ENCODE measurements at places on chromosomes 16 and 17.
A peak's percentile ranks its signal among the peaks of the same experiment; 100 is the strongest.

- DNase-seq, result peak; percentile 61
Observed at GRCh38 chr17:36482611-36483504, 3.6 kb upstream of the ZNHIT3 start.

DNA sequence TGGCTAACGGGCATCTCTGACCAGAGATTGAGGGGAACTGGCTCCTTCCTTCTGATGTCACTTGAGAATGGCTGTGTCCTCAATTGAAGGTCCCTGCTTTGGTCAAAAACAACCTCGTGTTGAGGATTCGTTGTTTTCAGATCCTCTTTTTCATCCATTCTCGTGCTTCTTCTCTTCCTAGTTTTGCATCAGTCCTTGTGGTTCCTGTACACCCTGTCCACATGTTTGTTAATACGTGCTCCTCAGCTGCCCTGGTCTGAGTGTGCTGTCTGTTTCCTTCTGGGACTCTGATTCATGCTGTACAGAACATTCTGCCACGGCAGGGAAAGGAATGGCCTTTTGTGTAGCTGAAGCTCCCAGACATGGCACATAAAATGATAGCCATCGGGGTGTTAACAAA lies 863.2 kb upstream of the GOT2 start:
- no peak for DNase-seq

GRCh38 chr17:44561237-44561623 lies 3.9 kb downstream of the FZD2 start:
- no peak for DNase-seq

- no peak for DNase-seq
Observed at GRCh38 chr16:88770461-88771293, 14.3 kb downstream of the PIEZO1 start.

DNA sequence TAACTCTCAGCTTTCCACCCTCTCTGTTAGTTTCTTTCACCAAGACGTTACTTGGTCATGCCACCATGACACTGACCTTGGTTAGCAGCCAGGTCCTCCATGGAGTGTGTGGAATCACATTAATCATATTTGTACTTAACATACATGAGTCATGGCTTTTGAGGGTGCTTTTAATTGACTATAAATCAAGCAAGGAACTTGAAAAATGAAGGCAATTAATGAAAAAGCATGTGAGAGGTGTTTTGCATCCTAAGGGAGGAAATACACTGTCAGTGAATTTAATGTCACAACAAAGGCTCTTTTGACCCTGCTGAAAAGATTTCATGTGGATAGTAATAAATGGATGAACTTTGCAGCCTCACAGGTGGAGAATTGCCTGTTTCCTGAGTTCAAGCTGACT lies 240.7 kb downstream of the CDH13 start:
- DNase-seq, result no peak

GRCh38 chr17:1495265-1495989 lies 2.9 kb upstream of the MYO1C start:
- DNase-seq, result no peak

- no peak for DNase-seq
Observed at GRCh38 chr17:57121308-57122042, 36.4 kb downstream of the AKAP1 start.

- DNase-seq, result no peak
Observed at GRCh38 chr17:182050-182751, 751 bp upstream of the DOC2B start.

DNA sequence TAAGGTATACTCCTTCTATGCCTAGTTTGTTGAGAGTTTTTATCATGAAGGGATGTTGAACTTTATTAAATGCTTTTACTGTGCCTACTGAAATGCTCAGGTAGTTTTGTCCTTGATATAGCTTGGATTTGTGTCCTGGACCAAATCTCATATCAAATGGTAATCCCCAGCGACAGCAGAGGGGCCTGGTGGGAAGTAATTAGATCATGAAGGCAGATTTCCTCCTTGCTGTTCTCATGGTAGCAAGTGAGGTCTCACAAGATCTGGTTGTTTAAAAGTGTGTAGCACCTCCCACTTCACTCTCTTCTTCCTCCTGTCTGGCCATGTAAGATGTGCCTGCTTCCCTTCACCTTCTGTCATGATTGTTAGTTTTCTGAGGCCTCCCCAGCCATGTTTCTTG lies 78.2 kb downstream of the KIF2B start:
- no peak for DNase-seq

GRCh38 chr17:7982666-7983065 lies 19.7 kb upstream of the GUCY2D start:
- DNase-seq, result no peak

DNA sequence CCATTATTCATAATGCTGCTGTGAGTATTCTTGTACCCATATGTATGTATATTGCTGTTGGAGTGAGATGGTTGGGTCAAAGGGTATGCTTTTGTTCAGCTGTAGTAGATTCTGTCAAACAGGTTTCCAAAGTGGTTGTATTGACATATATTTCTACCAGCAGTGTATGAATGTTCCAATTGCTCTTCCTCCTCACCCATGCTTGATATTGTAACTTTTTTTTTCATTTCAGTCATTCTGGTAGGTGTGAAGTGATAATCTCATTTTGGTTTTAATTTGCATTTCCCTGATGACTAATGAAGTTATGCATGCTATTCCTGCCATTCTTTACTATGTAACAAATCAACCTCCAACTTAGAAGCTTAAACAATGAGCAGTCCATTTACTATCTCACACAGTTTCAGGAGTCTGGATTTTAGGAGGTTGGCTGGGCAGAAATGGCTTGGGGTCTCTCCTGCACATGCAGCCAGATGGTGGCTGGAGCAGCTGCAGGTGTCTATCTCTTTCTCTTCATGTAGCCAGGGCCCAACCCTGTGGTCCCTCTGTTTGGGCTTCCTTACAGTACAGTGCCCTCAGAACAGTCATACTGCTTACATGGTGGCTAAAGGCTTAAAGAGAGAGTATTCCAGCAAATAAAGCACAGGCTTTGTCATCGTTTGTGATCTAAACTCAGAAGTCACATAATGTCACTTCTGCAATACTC lies 21.2 kb downstream of the ERAL1 start:
- DNase-seq, result no peak

- DNase-seq, result peak; percentile 63
Observed at GRCh38 chr17:14302431-14303099, 1.7 kb downstream of the HS3ST3B1 start.

DNA sequence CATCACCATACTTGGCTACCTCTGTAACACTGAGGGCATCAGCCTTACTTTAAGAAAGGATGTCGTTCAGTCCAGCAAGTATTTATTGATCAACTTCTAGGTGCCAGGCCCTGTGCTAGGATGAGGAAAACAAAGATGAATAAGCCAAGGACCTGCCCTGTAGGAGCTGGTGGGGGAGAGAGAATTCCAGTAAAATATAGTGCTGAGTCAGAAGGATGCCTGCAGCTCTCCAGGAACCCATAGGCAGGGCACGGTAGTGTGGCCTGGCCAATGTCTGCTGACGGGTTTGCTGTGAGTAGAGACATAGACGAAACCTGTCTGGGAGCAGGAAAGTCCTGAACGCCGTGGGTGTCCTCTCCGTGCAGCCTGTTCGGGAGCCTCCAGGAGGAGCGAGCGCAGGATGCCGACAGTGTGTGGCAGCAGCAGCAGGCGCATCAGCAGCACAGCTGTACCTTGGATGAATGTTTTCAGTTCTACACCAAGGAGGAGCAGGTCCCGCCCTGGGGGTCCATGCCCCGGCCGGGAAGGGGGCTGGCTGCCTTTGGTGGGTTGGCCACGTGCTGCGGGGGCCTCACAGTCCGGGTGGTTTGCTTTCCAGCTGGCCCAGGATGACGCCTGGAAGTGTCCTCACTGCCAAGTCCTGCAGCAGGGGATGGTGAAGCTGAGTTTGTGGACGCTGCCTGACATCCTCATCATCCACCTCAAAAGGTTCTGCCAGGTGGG lies 55.6 kb downstream of the USP43 start:
- no peak for DNase-seq

DNA sequence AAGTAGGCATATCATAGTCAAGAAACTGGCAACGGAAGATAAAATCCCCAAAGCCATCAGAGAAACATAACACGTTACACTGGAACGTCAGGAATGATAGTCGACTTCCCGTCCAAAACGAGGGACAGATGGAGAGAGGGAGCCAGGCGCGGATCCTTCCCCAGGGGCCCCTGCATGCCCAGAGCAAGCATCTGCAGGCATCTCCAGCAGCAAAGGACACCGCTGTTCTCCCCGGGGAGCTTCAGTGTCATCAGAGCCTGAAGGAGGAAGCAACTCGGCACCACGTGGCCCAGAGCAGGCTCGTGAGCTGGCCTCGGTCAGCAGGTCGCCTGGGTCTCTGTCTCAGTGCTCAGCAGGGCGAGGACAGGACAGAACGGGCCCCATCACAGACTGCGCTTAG lies 50.1 kb downstream of the LMF1 start:
- DNase-seq, result no peak

DNA sequence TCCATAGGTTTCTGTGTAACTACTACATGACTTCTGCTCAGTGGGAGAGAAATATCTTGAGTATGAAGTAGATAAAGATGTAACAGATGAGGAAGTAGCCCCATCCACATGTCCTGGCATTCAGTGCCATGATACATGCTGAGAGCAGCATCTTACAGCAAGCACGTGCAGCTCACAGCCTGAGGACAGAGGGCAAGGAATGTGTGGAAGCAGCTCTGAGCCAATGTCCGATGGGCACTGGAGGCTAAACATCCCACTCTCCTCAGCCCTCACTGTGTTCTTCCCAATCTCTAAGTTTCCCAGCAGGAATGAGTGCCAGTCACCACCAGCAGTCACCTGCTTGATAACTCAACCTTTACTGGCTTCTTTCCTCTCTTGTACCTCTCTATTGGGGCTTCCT lies 40.4 kb downstream of the CFDP1 start:
- DNase-seq, result no peak

DNA sequence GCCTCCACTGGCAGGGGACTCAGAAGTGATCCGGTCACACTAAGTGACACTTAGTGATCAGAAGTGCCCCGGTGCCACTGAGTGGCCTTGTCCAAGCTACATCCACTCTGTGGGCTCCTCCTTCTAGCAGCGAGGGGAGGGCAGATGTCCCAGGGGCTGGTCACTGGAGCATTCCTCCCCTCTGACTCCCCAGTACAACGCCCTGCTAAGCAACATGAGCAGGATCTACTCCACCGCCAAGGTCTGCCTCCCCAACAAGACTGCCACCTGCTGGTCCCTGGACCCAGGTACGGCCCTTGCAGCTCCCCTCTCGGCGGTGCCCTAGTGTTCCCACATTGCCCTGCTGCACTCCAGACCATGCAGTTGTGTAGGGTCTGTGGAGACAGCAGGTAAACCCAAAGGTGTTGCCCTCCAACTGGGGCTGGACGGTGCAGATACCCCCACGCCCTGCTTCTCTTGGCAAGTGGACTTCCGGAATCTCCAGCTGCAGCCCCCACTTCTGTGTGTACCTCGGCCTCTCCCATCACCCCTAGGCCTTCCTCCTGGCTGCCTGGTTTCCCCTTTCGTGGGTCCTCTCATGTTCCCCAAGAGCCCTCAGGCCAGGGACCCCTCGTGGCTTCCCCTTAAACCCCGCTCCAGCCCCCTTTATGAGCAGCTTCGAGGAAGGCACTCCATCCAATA lies 2.1 kb downstream of the ACE start:
- peak; percentile 47 for DNase-seq

All from stimulated activated CD8-positive, alpha-beta memory T cell treated with anti-CD3 and anti-CD28 coated beads, Interleukin-7, amount 100 ng/mL, for 24 hours (primary cell).